ENCODE measurements at places on chromosomes 5 and 9.
A peak's percentile ranks its signal among the peaks of the same experiment; 100 is the strongest.

GRCh38 chr9:36924071-36924470 is 110.0 kb downstream of the PAX5 start:
- ATAC-seq: peak; percentile 87

DNA sequence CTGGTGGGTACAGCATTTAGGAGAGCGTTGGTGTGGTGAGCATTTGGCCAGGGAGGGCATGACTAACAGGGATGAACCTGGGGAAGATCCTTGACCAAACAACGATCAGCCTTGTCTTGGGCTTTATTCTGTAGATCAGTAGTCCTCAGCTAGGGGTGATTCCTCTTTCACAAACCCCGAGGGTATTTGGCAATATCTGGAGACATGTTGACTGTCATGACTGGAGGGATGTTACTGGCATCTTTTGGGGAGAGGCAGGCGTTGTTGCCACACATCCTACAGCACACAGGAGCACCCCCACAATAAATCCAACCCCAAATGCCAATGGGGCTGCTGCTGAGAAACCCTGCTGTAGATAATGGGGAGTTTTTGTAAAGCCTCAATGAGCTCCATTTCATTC is 43.9 kb downstream of the OSTF1 start:
- no peak for ATAC-seq

DNA sequence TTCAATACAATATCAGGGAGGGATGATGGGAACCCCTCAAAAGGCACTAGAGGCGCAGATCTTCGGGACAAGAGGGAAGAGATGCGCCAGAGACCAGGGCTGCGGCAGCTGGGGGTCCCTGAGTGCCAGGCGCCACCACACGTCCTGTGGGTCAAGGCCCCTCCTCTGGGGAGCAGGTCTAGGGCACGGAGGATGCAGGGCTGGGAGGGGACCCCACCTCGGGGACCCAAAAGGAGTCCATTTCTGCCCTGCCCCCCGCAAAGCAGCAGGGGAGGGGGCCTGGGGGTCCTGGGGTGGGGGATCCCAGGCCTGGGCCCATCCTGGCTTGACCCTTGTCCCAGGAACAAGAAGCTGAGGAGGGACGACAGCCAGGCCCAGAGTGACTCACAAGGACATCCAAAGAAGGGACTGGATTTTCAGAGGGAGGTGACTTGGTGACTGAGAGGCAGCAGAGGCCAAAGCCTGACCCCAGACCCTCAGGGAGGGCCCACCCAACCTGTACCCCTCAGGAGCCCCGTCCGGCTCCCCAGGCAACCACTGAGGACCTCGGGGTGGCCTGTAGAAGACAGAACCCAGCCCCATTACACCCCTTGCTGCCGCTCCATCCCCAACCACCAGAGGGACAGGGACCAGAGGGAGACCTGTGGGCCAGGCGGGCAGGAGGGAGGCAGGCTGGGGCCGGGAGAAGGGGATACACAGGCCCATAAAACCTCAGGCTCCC is 54.2 kb downstream of the LRSAM1 start:
- ATAC-seq: peak; percentile 17

- ATAC-seq: no peak
Observed at GRCh38 chr9:19517202-19517942, 108.6 kb downstream of the ACER2 start.

DNA sequence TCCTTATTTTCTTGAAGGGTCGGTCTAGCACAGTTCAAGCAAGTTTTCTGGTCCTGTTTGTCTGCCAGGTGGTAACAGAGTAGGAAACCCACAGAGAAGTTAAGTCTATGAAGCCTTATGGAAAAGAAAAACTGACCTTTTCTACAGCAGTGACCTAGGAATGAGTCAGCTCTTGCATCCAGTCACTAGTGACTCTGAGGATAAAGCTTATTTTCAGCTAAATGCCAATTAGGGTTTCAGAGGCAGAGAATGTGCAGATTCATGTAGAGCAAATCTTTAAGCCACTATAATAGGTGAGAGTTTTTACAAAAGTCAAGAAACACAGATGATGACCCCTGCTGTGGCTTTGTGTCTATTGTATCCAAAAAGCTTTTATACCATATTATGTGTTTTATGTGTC is 100.7 kb downstream of the CWC27 start:
- no peak for ATAC-seq

DNA sequence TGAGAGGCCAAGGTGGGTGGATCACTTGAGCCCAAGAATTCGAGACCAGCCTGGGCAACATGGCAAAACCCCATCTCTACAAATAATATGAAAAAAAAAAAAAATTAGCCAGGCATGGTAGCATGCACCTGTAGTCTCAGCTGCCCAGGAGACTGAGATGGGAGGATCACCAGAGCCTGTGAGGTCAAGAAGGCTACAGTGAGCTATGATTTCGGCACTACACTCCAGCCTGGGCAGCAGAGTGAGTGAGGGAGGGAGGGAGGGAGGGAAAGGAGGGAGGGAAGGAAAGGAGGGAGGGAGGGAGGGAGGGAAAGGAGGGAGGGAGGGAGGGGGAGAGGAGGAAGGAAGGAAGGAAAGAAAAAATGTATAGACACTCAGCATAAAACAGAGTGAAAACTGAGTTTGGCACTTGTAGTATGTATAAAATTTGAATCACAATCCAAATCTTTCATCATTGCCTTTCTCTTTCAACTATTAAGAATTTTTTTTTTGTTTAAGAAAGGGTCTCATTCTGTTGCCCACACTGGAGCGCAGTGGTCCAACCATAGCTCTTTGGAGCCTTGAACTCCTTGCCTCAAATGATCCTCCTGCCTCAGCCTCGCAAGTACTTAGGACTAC is 27.8 kb downstream of the SERINC5 start:
- no peak for ATAC-seq

- ATAC-seq: no peak
Observed at GRCh38 chr9:118273048-118273447, 568.8 kb downstream of the TLR4 start.

GRCh38 chr9:13513716-13514444 is 234.4 kb upstream of the MPDZ start:
- ATAC-seq: peak; percentile 91

DNA sequence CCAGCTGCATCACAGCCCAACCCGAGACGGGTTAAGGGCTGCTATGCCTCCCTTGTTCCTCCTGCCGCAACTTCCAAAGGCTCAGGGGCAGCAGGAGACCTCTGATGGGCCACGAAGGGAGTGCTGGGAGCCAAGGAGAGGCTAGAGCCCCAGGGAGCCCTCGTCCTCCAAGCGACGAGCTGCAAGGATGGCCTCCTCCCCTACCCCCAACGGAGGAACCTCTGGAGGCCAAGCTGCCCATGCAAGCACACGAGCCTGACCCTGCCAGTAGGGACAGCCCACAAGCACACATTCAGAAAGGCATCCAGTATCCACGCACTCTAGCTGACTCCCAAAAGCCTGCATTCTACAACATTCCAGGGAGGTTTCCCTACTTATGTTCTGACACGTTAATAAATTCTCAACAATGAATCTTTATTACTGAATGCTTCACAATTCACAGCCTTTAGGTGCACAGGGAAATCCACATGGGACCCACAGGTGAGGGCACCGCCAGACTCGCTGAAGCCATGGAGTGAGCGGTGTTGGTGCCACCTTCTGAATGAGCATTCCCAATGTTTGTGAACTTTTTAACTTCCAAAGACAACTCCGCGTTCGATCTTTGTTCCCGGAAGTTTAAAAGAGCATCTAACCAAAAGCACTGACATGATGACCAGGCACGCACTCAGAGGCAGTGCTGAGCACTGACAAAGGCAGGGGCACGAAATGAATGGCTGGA is 28.7 kb downstream of the IPPK start:
- ATAC-seq: no peak

DNA sequence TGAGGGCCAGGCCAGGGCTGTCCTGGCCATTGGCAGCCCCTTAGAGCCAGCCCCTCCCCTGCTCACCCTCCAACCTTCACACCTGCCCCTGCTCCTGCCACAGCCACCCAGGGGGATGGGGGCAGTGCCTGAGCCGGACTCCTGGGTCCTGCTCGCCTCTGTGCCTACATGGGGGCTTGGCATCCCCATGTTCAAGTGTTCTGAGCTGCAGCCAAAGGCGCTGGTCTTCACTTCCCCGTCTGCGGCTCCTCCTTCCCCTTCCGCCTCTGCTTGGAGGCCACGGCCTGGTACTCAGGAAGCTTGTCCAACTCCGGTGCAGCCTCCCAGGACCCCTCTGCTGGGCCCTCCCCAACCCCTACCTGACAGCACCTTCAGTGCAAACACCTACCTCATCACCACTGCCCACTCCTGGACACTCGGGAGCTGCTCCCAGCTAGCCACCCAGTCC is 2.3 kb upstream of the DNLZ start:
- no peak for ATAC-seq

DNA sequence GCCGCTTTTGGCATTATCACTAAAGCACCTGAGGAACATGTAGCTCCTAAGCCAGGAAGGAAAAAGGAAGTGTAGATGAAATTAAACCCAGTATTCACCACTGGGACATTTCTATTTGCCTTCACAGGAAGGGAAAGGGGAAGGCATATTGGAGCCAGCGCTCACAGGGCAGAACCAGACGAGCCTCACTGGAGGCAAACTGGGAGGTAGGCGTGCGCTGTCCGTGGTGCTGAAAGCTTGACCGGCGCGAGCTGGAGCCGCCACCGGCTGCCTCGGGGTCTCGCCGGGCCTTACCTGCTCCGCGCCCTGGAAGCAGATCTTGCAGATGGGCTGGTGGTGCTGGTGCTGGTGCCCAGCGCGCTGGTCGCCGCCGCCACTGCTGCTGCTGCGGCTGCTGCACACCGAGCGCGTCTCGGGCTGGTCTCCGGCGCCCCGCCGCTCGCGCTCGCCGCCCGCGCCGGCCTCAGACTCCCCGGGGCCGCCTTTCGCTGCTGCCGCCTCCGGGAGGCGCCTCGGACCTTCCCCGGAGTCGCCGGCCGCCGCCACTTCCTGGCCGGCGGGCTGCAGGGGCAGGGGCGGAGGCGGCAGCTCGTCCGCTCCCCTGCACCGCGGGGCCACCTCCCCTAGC is 732 bp downstream of the MARCHF11 start:
- ATAC-seq: peak; percentile 59

- peak; percentile 24 for ATAC-seq
Observed at GRCh38 chr9:114240647-114241558, 82.0 kb upstream of the ORM1 start.

GRCh38 chr9:1938135-1938534 is 77.0 kb upstream of the SMARCA2 start:
- ATAC-seq: no peak

GRCh38 chr9:96495341-96495740 is 45.4 kb downstream of the HABP4 start:
- ATAC-seq: no peak

DNA sequence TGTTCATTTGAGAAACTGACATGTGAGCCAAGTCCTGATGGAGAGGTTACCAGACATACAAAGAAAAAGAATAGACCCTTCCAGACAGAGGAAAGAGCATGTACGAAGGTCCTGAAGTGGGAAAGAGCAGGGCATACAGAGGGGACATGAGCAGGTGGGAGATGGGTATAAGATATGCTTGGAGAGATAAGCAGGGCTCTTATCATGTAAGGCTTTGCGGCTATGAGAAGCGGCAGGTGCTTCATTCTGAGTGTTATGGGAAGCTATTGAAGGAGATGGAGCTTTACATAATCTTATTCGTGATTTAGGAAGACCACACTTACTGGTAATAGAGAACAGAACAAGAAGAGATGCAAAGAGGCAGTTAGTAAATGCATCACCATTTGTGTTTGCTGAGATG is 417.1 kb downstream of the EBF1 start:
- ATAC-seq: no peak

DNA sequence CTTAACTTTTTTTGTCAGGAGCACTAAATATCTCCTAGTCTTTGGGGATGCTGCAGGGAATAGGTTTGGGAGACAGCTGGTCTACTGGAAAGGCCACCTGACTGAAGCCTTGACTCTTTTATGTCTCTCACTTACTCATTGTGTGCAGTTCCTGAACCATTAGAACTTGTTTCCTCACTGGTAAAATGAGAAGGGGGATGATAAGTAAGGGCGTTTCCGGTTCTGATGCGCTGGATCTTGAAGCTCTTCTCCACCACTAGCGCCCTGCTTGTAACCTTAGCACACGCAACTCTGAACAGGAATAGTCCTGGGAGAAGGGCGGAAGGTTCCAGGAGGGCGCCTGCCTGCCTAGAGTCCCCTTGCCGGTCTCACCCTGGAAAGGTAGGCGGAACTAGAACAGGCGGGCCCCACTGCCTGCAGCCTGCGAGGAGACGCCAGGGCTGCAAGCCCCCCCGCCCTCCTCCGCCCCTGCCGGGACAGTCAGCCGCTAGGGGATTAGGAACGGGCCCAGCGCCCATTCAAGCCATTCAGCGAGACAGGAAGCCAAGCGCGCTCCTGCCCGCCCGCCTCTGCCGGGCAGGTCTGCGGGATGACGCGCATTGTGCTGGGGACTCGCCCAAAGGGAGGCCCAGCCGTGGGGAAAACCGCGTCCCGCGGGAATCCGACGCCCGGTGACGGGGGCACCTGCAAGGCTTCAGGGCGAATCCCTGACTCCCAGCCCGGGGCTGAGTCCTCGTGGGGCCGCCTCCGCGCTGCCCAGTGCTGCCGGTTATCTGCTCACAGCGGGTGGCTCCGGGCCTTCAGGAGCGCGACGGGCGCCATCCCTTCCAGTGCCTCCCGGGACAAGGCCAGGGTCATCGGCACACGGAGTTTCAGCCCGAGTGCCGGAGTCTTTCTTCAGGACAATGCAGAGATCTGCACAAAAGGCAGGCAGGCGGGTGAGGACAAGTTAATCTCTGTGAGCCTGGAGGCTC is 44.0 kb upstream of the XPA start:
- ATAC-seq: peak; percentile 88

- ATAC-seq: no peak
Observed at GRCh38 chr9:16136961-16137360, 584.1 kb downstream of the CCDC171 start.

DNA sequence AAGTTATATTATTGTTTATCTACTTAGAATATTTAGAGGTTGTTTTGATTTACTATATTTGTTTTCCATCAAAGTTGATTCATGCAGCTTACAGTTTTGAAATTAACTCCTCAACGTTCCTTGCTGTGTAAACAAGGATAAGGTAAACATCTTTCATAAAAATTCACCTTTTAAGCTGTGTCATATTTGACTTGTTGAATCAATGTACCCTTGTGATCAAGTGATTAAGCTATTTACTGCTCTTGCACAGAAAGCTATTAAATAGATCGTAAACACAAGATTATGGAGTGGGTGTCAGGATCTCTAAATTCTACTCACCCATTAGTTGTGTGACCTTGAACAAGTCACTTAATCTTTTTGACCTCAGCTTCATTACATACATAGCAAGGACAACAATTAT is 2054.0 kb upstream of the NUDT12 start:
- ATAC-seq: no peak

Measured in esophagus mucosa (tissue), 1 donor.